ENCODE measurements at places on chromosomes 2 and 18.

- DNase-seq, result no peak
These were observed 68.8 kb upstream of the CD28 start for GRCh38 chr2:203637471-203638167.

GRCh38 chr2:157500334-157500733 is 56.4 kb upstream of the CYTIP start:
- DNase-seq, result no peak

DNA sequence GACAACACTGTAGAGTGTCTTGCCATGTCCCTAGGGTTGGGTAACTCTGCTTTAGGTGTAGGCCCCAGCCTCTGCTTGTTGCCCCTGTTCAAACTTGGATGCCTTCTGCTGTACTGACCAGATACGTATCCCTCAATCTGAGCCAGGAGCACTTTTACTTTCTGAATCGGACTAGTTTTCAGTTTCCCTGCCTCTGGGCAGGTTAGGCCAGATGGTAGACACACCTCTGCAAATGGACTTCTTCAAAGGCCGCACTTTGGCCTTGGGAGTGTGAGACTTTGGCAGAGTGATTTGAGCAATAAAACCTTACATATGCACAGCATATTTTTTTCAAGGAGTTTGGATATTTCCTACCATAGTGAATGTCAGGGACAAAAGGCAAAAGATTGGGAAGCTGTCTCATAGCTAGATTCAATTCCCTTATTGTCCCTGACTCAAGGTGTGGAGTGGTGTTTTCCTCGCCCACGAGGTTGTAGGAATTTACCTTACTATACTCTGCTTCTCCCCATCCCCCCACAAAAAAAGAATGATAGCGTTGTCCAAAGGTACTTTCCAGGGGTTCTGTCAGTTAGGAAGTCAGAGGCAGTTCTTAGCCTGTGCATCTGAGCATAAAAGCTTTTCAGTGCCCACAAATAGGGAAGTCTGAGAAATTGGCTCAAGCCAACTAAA is 15.3 kb upstream of the PARD3B start:
- no peak for DNase-seq

DNA sequence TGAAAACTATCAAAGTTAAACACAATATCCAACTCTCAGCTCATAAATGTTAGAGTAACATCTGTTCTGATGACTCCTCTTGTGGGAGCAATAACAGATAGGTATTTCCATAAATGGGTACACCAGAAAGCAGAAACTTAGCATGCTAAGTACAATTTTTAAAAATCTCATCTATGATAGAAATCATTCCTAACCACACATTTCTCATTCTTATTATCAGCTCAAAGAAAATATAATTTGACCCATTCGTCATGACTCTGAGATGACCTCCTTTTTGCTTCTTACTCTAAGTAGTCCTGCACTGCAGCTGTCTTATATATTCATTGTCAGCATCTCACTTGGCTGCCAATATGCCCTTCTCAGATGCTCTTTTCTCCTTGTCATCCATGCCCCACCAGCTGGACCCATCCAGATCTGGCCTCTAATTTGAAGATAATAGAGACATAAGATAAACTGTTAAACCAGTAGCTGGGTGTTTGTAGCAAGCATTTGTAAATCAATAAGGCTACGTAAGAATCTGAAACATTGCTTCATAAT is 298.3 kb downstream of the KCNS3 start:
- no peak for DNase-seq

- DNase-seq, result no peak
These were observed 498.1 kb upstream of the CRIM1 start for GRCh38 chr2:35857498-35857897.

DNA sequence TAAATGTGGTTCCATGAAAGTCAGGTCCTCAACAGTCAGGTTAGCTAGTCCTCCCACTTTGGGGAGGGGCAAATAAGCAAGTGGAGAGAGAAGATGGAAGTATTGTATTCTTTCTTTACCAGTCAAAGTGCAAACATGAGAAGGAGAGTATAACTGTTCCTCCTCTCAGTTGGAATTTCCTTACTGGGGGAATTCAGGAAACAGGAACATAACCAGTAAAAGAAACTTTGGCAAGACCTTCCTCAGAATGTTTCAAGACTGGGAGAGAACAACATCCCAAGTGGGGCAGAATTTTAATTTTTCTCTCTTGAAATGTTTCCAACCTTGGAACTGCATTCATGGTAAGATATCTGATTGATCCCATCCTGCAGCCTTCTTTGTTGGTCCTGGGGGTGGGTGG is 552.4 kb upstream of the TNP1 start:
- DNase-seq, result no peak

DNA sequence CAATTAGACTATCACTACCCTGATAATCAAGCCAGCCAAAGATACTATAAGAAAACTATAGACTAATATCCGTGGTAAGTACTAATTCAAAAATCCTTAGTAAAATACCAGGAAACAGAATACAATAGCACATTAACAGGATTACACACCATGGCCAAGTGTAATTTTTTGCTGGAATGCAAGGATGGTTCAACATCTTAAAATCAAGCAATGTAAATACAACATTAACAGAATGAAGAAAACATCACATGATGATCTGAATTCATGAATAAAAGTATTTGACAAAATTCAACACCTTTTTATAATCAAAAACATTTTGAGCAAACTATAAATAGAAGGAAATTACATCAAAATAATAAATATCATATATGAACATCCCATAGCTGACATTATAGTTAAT is 350.7 kb upstream of the LRRTM1 start:
- DNase-seq, result no peak

DNA sequence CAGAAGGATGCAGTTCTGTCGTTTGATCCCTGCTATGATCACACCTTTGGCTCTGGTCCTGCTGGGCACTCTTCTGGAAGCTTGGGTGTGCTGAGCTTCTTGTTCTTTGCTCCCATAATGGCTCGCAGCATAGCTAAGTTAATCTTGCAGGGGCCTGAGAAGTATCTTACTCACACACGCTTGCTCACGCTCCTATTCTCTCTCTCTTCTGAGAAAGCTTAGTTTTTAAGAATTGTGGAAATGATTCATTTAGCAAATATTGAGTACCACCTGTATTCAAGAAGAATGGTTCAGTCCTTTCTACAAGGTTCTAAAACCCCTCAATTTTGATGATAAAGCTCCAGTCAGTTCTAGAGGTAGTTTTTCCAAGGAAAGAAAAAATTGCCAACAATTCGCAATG is 40.6 kb downstream of the XRCC5 start:
- no peak for DNase-seq

DNA sequence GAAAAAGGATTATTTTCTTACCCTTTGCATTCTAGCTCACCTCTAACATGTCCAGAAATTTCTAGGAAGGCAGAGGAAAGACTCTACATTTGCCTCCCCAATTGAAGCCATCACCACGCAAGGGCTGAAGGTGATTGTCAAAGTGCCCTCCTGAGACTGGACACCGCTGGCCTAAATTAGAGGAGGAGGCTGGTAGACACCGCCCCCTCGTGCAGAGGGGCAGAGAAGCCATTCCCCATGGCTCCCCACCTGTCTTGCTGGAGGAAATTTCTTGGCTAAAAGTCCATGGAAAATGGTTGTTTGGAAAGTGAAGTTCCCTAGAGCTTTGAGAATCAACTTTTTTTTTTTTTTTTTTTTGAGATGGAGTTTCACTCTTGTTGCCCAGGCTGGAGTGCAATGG is 31.3 kb upstream of the CREB1 start:
- no peak for DNase-seq

DNA sequence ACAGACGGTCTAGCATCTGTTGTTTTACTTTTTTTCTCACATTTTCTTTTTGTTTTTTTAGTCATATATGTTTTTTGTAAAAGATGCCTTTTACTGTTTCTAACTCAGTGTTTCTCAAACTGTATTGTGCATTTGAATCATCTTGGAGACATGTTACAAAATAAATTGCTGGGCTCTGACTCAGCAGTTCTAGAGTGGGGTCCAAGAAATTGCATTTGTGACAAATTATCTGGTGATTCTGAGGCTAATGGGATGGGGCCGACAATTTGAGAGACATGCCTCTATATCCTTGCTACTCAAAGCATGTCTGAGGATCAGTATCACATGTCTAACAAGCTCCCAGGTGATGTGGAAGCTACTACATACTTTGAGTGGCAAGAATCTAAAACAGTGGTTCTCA is 478.8 kb downstream of the PLCL1 start:
- DNase-seq, result no peak

- no peak for DNase-seq
These were observed 265.9 kb downstream of the NRXN1 start for GRCh38 chr2:50766058-50766457.

GRCh38 chr2:134440336-134440909 is 186.6 kb downstream of the MGAT5 start:
- DNase-seq, result no peak

- DNase-seq, result peak; percentile 4
These were observed 22.6 kb upstream of the SUCLG1 start for GRCh38 chr2:84481702-84482101.

DNA sequence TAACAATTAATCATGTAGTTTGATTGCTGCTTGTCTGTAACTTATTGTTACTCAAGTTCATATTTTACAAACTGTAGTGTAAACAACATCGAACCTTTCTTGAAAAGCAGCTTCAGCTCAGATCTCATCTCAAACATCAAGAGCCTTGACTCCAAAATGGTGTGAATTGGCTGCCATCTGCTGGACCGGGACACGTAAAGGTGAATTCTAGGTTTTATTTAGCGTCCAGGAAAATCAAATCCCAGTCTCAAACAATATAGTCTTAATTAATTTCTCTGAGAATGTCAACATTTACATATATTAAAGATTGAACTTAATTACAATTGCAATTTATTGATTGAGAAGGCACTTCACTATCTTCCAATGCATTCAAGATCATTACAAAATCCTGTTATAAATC is 453.0 kb downstream of the GALR1 start:
- no peak for DNase-seq

DNA sequence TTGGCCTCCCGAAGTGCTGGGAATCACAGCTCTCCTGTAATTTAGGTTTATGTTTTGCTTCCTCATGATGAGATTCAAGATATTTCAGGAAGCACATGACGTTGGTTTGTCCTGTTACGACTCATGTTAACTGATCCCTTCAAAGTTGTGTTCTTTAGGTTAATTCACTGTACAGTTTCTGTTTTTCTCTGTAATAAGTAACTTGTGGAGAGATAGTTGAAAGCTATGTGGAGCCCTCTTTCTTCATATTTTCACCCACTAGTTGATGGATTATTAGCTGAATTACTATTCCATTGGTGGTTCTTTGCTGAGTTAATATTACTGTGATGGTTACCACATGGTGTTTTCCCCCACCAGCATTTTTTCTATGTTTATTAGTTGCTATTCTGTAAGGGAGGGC is 18.3 kb upstream of the CHCHD5 start:
- DNase-seq, result no peak

DNA sequence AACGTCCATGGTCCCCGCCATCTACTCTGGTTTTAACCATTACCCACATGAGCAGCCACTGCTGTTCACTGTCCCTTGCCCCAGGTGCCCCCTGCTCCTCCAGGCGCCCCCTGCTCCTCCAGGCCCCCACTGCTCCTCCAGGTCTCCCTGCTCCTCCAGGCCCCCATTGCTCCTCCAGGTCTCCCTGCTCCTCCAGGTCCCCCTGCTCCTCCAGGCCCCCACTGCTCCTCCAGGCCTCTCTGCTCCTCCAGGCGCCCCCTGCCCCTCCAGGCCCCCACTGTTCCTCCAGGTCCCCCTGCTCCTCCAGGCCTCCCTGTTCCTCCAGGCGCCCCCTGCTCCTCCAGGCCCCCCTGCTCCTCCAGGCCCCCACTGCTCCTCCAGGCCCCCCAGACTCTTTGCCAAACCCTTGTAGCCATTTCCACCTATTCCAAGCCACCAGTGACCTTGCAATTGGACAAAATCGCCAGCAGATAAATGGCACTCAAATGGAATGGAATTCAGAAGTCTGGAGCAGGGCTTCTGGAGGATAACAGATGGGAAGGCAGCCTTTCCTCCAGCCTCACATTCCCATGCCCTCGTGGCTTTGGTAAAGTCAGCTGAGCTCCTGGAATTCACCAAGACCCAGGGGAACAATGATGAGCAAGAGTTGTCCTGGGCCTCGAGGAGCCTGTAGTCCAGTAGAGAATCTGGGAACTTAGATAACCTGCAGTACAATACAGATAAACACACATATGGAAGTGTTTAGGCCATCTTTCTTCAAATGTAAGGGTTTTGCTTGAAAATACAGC is 13.3 kb upstream of the RPL31 start:
- DNase-seq, result no peak

GRCh38 chr2:171858397-171858958 is 35.6 kb downstream of the SLC25A12 start:
- DNase-seq, result no peak

- DNase-seq, result no peak
These were observed 316.3 kb upstream of the KCNJ3 start for GRCh38 chr2:154381931-154382794.

DNA sequence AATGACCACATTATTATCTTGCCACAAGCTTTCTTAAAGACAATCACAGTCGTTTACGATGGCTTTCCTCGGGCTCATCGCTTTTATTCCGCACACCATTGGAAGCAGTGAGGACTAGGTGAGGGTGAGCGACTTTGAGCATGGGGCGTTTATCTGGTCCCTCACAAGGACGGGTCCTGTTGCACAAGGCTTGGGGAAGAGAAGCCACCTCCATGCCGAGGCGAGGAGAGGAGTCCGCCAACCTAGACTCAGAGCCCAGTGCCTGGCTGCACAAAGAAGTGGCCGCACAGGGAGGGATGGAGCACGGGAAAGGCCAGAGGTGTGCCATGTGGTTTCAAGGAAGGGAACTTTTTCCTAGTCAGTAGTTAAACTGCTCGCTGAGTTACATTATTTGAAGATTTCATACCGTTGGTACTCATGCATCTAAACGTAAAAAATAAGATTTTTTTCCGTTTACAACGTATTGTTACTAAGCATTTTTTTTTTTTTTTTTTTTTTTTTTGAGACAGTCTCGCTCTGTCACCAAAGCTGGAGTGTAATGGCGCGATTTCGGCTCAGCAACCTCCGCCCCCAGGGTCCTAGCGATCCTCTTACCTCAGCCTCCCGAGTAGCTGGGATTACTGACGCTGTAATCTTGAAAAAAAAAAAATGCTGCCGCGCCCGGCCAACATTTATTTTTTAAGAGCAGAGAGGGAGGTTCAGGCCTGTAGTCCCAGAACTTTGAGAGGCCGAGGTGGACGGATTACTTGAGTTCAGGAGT is 849 bp upstream of the CYP27C1 start:
- no peak for DNase-seq

DNA sequence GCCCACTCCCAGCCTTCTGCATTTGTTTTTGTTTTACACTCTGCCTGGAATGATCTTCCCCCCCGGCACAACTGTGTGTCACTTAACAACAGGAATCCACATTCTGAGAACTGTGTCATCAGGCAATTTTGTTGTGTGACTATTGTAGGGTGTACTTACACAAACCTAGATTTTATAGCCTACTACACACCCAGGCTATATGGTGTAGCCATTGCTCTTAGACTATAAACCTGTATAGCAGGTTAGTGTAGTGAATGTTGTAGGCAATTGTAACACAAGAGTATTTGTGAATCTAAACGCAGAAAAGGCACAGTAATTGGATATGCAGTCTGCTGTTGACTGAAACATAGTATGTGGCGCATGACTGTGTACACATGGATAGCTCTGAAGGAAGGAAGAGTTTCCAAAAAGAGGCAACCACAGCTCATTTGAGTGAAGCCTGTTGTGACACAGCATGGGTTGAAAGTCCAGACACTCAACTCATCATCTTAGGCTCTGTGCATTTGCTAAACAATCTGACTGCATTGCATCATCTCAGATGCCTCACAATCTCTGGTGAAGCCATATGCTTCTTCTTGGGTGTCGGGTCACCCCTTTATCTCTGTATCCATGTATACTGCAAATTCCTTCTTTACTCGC is 506.6 kb upstream of the SPHKAP start:
- no peak for DNase-seq
